ENCODE measurements at places on chromosomes 3 and 15. TPM values are rescaled to one million over a fixed set of nuclear protein-coding genes. Genes with fewer than 3 reads are reported as not detected.

Gene ERC2
- total RNA-seq, result 1.4 TPM

- no peak for DNase-seq
- peaks cover 8% of the 10 kb centered on the region for H3K4me1 ChIP-seq
- no peak overlapping the region for H3K4me3 ChIP-seq
- no peak overlapping the region for H3K27ac ChIP-seq
- H3K27me3 ChIP-seq, result no peaks in the 10 kb centered on the region
These were observed 47.5 kb upstream of the SLC9A9 start for GRCh38 chr3:143895805-143896204.

DNA sequence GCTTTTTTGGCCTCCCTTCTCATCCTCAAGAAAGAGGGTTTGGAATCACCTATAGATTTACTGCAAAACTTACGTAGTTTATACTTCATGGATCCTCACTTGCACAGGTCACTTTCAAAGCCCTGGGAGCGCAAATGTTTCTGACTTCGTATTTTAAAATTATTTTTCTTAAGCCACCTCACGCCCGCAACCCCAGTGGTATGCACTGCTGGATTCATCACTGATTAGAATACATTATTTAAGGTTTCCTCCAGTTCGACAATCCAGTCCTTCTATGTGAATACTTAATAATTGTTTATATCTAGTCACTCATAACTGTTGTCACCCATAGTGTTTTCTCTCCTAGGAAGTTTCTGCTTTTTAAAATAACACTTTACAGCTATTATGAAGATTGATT, 339.9 kb downstream of the CHL1 start:
- no peak for DNase-seq
- peak overlapping the region; percentile 69 for H3K27ac ChIP-seq
- H3K27me3 ChIP-seq, result no peaks in the 10 kb centered on the region
- peak overlapping the region; percentile 55 for H3K4me3 ChIP-seq
- H3K36me3 ChIP-seq, result no peaks in the 10 kb centered on the region
- H3K4me1 ChIP-seq, result no peaks in the 10 kb centered on the region

GRCh38 chr15:84658080-84658787, at the start of gene NMB:
Gene NMB (minus strand): TSS chr15:84658199. CDS start chr15:84658152, 47 bp downstream.
- H3K4me3 ChIP-seq, result peak within 1 kb of the TSS; percentile 79
- no peaks in the 10 kb centered on the region for H3K36me3 ChIP-seq
- H3K27ac ChIP-seq, result peak within 1 kb of the TSS; percentile 87

DNA sequence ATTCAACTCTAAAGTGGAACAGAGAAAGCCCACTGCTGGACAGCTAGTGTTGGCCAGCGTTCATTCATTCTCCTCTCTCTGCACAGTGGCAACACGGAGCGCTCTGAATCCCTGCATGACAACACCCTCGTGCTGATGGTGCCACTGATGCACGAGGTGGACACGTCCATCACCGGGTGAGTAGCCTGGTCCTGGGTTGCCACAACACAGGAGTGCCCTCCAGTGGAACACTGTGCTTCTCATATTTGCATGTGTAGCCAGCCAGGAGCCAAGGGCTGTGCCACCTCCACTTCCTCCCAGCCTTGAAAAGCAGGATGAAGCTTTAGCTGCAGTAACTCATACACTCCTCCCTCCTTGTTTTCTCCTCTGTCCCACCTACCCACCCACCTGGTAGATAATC, 120.0 kb upstream of the CTDSPL start:
- H3K27ac ChIP-seq, result peak overlapping the region; percentile 30
- peaks cover 29% of the 10 kb centered on the region for H3K4me1 ChIP-seq
- H3K27me3 ChIP-seq, result no peaks in the 10 kb centered on the region
- H3K36me3 ChIP-seq, result peaks cover 37% of the 10 kb centered on the region

DNA sequence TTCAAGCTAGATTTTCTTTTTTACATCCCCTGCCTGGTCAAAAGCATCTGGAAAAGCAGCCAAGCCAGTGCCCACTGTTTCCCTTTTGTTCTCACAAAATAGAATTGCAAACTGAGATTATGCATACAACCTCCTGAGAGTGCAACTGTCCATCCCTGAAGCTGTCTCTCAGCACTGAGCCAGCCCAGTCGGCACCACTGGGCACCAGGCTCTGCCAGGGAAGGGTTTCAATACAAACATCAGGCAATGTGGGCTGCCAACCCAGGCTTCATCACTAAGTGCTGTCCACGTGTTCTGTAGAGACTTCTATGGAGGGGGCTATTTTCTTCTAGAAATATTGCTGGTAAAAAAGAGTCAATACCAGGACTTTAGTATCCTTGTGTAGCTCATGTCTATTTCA, 356.3 kb upstream of the TBL1XR1 start:
- H3K27me3 ChIP-seq, result no peaks in the 10 kb centered on the region
- H3K27ac ChIP-seq, result no peak overlapping the region

Measured in esophagus muscularis mucosa (tissue), 4 donors.